Activated T-cell treated with anti-CD3 and anti-CD28 coated beads, Interleukin-2, amount 50 U/mL, for 4 hours (primary cell): ENCODE measurements at places on chromosomes 6 and 20.

DNA sequence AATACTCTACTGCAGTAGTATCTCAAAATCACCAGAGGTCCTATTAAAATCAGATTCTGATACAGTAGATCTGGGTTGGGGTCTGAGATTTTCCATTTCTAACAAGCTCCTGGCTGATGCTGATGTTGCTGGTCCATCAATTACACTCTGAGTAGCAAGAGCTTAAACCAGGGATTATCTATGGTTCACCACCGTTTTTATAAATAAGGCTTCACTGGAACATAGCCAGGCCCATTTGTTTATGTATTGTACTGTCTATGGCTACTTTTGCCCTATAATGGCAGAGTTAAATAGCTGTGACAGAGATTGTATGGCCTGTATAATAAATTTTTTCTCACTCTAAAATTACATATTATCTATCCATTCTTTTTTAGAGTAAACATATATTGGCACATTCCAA lies 53.0 kb downstream of the NUDT3 start:
- no peak for DNase-seq

GRCh38 chr6:151452750-151453427 lies 963 bp upstream of the RMND1 start:
- DNase-seq: no peak

DNA sequence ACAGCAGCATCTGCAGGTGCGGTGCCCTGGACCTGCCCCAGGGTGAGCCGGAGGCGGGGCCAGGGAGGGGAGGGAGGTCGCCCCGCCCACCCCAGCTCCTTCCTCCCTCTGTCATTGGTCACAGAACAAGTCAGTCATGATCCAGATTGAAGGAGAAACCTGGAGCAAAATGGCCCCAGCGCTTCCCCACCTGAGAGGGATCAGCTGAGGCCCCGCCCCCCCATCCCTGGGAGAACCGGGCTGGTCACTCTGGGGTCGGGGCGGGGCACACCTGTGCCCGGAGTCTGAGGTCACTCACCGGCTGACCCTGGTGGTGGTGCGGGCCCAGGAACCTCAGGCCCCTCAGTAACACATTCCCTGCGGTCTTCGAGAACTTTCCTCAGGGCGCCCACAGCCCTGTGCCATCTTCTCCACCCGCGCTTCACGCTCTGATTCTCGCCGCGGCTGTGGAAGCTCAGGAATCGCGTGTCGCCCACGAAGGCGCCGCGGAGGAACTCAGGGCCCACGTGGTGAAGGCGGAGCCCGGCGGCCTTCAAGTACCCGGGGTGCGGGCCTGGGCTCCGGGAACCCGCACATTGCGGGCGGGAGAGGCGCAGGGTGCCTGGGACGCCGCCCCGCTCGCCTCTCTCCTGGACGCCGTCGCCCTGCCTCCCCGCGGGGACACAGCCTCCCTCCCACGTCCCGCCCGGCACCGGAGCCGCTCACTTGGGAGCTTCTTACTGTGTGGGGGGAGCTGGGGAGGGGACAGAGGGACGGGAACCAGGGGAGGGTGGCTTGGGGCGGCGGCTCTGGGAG lies 36.4 kb upstream of the HLA-C start:
- peak; percentile 76 for DNase-seq

GRCh38 chr6:149316108-149316727 lies 1.3 kb upstream of the TAB2 start:
- no peak for DNase-seq

DNA sequence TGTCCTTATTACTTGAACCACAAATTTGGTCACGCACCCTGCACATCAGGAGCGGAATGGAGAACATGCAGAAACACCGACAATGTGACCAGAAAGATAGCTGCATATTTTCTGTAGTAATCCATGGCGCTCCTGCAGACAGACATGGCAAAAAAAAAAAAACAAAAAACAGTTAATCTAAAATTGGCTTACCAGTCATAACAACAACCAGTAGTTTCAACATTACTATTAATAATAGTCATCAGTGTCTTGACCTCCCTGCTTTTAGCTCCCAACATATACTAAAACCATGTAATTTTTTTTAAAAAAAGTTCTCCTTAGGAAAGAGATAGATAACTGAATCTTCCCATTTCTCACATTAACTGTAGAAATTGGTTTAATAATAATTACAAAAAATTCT lies 6.8 kb downstream of the CGA start:
- DNase-seq: no peak

GRCh38 chr20:21237956-21238799 lies 65.0 kb upstream of the XRN2 start:
- no peak for DNase-seq

- no peak for DNase-seq
These were observed 70.0 kb upstream of the TOP1 start for GRCh38 chr20:40958598-40958997.

GRCh38 chr6:107563694-107564588 lies 74.0 kb downstream of the SOBP start:
- DNase-seq: no peak

DNA sequence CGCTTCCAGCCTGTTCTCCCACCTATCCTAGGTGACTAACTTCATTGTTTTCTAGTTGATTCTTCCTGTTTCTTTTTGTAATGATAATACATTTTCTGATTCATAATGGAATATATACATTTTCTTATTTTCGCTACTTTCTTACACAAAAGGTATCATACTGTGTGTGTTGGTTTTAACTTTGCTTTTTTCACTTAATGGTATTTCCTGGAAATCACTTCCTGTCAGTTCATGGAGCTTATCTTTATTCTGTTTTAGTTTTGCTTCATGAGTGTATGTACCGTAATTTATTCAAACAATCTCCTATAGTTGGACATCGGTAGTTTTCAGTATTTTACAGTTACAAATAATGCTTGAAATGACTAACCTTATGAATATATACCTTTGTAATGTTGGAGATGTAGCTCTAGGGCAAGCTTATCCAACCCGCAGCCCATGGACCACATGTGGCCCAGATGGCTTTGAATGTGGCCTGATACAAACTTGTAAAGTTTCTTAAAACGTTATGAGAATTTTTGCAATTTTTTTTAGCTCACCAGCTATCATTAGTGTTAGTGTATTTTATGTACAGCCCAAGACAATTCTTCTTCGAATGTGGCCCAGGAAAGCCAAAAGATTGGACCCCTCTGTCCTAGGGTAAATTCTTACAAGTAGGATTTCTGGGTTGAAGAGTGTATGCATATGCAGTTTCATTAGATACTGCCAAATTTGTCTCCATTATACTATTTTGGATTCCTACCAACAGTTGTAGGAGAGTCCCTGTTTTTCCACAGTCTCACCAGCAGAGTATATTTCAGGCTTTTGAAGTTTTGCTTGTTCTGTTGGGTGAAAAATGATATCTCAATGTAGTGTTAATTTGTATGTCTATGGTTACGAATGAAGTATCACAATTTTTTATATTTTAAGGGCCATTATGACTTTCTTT lies 16.7 kb downstream of the TRMT11 start:
- no peak for DNase-seq

DNA sequence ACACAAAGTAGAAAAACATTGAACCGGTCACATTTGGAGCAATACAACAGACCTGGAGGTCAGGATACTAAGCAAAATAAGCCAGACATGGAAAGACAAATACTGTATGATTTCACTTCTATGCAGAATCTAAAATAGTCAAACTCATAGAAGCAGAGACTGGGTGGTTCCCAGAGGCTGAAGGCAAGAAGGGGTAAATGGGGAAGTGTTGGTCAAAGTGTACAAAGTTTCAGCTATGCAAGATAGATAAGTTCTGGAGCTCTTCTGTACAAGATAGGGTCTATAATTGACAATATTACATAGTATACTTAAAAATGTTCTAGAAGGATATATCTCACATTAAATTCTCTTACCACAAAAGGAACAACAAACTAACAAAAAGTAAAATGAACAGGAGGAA lies 70.3 kb downstream of the TMEM244 start:
- no peak for DNase-seq

DNA sequence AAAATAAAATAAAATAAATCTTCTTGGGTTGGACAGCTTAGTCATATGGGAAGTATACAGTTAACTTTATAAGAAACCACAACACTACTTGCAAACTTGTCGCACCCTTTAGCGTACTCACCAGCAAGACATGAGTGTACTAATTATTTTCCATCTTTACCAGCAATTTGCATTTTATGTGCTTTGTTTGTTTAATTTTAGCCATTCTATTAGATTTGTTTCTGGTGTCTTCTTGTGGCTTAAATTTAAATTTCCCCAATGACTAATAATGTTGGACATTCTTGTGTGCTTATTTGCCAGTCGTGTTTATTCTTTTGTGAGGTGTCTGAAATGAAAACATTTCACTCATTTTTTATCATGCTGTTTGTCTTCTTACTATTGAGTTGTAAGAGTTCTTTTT lies 1172.2 kb upstream of the CITED2 start:
- no peak for DNase-seq

DNA sequence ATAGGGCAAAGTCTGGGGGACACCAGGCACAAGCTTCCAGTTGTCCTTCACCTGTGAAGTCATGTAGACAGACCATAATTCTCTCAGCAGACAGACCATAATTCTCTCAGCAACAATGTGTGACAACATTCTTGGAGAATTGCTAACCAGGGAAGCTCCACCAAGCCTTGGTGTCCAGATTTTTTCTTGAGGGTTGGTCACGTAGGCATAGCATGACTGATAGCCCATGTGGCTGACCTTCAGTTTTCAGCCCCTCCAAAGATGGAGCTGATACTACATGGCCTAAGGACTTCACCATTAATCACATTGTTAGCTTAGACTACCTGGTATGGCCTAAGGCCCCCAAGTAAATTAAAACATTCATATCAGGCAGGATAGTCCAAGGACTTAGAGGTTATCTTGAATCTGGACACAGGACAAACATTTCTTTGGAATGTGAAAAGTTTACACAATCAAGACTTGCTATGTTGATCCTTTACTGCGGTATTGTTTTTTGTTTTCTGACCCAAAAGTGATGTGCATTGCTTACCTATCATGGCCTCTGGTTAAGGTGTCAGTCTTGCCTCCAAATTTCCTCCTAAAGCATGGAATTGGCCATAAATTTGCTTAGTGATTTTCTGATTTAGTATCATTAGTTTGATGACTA lies 76.9 kb downstream of the CEP57L1 start:
- DNase-seq: no peak

- DNase-seq: no peak
These were observed 336.6 kb downstream of the TAF4 start for GRCh38 chr20:61728786-61729770.

- no peak for DNase-seq
These were observed 2.1 kb upstream of the CLIC5 start for GRCh38 chr6:46017726-46018125.

DNA sequence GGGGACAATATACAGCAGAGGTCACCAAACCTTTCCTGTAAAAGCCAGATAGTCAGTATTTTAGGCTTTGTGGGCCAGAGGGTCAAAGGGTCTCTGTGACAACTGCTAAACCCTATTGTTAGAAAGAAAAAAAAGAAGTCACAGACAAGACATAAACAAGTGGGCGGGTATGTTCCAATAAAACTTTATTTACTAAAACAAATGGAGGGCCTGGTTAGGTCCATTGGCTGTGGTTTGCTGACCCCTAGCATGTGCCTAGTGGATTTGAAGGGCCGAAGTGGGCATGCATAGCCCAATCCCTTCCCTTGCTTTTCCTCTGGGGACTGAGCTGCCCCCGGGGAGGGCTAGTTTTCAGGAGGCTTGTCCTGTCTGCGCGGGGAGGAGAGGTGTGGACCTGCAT lies 78.9 kb downstream of the SULF2 start:
- no peak for DNase-seq

- no peak for DNase-seq
These were observed 40.4 kb downstream of the ANKS1A start for GRCh38 chr6:34929241-34929978.

- DNase-seq: no peak
These were observed 48.5 kb upstream of the SIRPG start for GRCh38 chr20:1706079-1706478.

DNA sequence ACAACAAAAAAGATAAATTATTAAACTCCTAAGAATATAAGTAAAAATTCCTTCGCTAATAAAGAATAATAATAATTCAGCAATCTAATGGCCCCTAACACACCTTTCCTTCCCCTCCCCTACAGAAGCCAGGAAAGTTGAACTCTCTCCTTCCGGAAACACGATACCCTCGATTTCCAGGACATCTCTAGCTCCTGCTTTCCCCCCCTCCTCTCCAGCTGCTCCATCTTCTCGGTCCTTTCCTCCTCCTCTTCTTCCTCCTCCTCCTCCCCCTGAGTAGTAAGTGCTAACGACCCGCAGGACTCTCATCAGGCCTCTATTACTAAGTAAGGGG lies 603 bp downstream of the TASP1 start:
- DNase-seq: no peak

DNA sequence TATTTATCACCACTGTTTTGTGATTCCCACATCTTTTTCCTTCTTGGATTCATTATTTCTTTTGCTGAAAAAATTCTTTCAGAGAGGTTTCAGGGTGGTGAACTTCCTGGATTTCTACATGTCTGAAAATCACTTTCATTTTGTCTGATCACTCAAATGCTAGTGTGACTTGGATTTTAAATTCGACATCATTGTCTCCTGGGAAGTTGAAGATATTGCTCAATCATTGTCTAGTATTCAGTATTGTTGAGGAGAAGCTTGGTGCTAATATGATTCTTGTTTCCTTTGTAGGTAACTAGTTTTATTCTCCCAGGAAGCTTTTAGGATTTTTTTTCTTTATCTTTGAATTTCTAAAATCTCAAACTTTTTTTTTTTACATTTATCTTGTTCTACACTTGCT lies 45.0 kb downstream of the DNAH8 start:
- no peak for DNase-seq

- no peak for DNase-seq
These were observed 917.1 kb downstream of the KIF16B start for GRCh38 chr20:15656124-15656523.

- DNase-seq: no peak
These were observed 381.8 kb downstream of the CDKAL1 start for GRCh38 chr6:20916086-20916485.

DNA sequence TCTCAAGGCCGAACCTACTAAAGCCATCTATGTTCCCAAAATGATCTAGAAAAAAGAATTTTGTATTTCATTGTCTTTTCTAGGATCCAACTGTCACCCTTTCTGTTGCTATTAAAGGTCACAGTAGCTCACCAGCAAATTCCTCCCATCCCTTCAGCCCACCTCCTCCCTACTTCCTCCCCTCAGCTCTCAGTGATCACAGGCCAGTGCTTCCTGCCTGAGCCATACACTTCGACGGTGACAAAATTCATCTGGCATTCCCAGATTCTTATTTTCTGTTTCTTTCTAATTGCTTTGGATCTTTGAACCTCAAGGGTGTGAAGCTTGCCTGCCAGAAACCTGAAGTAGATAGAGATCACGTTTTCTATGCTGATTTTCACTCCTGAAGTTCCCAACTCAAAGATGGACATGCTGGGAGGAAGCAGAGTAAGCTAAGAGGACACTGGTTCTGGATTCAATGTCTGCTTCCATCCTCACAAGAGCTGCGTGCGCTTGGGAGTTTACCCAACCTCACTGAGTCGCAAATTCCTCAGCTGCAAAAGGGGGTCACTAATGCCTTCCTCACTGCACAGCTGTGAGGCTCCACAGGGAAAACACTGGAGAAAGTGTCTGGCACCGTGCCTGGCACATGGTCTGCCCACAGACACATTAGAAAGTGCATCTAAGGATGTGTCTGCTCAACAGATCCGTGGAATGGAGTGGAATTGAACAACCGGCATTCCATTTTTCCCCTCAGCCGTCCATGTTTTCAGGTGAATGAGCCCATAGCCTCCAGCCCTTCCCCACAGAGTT lies 34.5 kb downstream of the MDGA1 start:
- DNase-seq: no peak

GRCh38 chr6:53496797-53497375 lies 48.0 kb downstream of the GCLC start:
- DNase-seq: no peak

- DNase-seq: no peak
These were observed 5.0 kb downstream of the PFDN4 start for GRCh38 chr20:54212871-54213270.

GRCh38 chr6:91276315-91276714 lies 689.4 kb upstream of the MAP3K7 start:
- DNase-seq: no peak
